ENCODE measurements at places on chromosomes 1 and 21.

DNA sequence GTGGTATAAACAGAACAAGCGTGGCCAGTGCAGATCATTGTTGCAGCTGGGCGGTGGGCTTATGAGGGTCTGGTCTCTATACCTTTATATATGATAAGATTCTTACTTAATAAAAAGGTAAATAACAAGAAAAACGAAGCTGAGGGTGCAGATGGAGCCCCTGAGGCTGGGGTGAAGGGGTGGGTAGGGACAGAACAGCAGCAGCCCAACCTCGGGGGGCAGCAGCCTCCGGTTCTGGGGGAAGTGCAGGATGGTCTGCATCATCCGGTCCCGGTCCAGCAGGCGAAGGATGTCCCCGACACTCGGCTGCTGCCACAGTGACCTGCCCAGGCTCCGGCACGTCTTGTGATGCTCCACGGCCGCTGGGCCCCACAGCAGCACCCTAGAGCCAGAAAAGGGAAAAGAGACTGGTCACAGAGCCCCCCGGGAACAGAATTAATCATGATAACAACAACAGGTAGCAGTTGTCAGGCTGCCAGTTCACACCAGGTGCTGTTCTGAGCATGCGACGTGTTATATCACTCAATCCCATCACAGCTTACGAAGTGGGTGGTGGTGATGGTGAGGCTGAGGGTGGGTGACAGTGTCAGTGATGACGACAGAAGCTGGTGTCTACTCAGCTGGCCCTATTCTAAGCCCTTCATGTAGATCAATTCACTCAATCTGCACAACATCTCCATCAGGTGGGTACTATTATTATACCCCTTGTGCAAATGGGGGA is 35.5 kb downstream of the MRAP start:
- no peak for DNase-seq

DNA sequence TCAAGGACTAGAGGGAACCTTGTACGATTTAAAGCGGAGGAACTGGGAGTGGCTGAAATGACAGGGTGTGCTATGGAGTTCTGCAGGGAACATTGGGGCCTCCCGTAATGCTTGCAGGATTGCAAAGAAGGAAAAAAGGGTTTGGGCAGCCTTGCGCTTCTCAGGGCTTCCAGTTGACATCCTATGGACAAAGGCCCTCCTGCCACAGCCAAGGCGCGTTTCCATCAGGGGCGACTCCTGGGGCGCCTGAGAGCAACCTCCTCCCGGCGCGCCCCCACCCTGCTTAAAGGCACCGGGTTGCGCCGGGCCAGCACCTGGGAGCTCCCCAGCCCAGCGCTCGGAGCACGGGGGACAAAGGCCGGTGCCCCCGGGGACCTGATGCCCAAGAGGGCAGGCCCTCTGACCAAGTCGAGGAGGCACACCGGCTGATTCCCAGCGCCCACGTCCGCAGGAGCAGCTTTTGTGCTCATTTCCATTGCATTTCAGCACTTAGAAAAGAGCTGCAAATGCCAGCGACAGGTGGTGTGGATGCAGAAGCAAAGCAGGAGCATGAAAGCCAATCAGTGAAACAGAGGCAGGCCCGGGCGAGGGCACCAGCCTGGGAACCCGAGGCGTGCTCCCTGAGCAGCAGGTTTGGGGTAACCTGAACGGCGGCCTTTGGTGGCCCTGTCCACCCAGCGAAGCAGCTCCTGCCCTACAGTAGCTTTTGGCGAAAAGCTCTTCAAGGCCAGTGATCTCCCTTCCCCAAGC is 17.6 kb upstream of the RNF187 start:
- DNase-seq, result no peak

- no peak for DNase-seq
Observed at GRCh38 chr1:155961937-155962336, 16.4 kb downstream of the ARHGEF2 start.

DNA sequence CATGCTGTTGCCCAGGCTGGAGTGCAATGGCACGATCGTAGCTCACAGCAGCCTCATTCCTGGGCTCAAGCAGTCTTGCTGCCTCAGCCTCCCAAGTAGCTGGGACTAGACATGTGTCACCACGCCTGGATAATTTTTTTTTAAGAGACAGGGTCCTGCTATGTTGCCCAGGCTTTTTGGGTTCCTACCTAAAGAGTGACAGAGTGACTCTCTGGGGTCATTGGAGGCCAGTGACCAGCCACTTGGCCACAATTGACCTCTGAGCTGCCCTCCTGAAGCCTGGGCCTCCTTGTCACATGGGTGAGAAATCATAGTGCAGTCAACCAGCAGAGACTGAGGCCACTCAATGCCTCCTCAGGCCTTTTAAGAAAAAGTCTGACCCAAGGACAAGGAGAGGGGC is 5.7 kb downstream of the DIO1 start:
- DNase-seq, result no peak

GRCh38 chr1:15151871-15152270 is 1.7 kb upstream of the TMEM51 start:
- no peak for DNase-seq

- no peak for DNase-seq
Observed at GRCh38 chr1:171219346-171220080, 28.8 kb upstream of the FMO1 start.

- DNase-seq, result no peak
Observed at GRCh38 chr21:36849461-36850105, 116.9 kb downstream of the HLCS start.

GRCh38 chr21:15211491-15212133 is 146.8 kb upstream of the NRIP1 start:
- DNase-seq, result no peak

- no peak for DNase-seq
Observed at GRCh38 chr21:21915816-21916215, 917.6 kb downstream of the NCAM2 start.

DNA sequence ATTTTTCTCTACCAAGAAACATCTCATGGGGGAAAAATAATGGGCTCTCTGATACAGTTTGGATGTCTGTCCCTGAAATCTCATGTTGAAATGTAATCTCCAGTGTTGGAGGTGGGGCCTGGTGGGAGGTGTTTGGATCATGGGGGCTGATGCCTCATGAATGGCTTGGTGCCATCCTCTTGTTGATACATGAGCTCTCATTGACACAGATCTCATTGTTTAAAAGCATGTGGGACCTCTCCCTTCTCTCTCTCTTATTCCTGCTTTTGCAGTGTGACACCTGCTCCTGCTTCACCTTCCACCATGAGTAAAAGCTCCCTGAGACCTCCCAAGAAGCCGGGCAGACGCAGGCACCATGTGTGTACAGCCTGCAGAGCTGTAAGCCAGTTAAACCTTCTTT is 332.5 kb upstream of the NRIP1 start:
- DNase-seq, result no peak

DNA sequence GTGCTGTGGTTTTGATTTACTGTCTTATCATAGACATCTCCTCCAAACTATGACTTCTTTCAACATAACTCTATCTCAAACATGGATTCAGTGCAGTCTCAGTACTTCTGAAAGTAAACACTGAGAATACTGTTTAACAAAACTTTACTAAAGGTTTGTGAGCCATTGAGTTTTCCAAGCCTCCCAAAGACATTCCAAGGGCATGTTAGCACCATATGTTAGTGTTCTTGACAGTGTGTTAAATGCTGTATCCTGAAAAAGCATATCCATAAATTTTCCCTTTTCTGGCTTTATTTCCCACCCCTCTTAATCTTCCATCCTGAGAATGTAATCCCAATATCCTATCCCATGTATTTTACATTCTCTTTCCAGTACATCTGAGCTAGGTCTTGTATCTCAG is 446.8 kb upstream of the CXADR start:
- DNase-seq, result no peak
